Stimulated activated CD8-positive, alpha-beta memory T cell treated with anti-CD3 and anti-CD28 coated beads, Interleukin-12 subunit alpha, Interleukin-12 subunit beta, amount 100 ng/mL, for 1 hour (primary cell): ENCODE measurements at places on chromosomes 1 and 21.

DNA sequence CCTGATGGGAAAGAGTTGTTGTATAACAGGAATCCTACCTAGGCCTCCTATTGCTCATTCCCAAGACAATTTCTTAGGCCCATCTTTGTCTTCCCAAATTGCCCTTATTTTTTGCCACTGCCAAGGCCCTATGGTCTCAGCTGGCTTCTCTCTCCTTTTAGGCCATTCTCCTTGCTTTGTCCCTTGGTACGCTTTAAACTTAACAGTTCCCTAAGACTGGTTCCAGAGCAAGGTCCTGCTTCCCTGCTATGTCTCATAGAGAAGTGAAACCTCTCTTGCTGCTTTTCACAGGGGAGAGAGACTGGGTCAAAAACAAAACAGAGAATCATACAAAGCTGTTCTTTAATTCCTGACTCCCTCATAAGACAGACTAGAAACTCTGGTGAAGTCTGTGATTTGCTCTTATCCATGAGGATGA is 77.1 kb downstream of the XCL2 start:
- no peak for DNase-seq

DNA sequence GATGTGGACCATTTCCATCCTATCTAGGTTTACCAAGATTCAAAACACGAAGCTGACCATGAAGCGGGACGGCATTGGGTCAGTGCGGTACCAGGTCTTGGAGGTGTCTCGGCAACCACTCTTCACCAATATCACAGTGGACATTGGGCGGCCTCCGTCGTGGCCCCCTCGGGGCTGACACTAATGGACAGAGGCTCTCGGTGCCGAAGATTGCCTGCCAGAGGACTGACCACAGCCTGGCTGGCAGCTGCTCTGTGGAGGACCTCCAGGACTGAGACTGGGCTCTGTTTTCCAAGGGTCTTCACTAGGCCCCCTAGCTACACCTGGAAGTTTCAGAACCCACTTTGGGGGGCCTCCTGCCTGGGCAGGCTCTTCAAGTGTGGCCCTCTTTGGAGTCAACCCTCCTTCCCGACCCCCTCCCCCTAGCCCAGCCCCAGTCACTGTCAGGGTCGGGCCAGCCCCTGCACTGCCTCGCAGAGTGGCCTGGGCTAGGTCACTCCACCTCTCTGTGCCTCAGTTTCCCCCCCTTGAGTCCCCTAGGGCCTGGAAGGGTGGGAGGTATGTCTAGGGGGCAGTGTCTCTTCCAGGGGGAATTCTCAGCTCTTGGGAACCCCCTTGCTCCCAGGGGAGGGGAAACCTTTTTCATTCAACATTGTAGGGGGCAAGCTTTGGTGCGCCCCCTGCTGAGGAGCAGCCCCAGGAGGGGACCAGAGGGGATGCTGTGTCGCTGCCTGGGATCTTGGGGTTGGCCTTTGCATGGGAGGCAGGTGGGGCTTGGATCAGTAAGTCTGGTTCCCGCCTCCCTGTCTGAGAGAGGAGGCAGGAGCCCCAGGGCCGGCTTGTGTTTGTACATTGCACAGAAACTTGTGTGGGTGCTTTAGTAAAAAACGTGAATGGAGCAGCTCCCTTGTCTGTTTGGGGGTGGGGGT is 864 bp upstream of the CCDC24 start:
- DNase-seq = no peak

DNA sequence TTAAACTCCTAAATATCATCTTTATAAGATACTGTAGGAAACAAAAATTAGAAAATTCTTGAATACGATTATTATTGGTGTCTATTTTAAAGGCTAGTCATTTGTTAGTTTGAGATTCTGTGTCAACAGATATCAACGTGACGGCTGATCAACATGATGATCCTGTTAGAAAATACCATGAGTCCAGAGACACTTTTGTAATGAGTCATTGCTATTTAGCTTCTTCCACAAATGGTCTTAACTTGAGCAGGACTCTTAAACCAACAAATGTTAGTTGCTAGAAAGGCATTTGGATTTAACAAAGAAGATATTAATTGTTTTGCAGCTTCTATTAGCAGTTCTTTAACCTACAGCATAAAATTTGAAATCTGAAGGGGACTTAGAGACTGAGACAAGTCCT is 131.2 kb downstream of the TGFB2 start:
- DNase-seq = no peak

DNA sequence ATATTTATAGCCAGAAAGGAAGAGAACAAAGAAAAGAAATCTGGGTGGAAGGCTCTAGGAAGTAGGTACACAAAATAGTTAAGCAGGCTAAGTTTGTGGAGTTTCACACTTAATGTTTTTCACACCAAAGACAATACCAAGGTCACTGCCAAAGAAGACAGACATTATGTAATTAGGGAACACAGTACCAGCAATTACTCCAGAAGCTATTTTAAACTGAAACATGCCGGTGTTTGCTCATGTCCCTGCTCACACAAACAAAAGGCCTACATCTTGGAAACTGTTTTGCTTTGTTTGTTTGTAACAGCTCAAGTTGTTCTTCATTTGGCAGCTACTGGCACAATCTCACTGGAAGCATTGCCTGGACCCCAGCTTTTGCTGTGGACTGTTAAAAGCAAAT is 88.5 kb upstream of the DAB1 start:
- DNase-seq = no peak

DNA sequence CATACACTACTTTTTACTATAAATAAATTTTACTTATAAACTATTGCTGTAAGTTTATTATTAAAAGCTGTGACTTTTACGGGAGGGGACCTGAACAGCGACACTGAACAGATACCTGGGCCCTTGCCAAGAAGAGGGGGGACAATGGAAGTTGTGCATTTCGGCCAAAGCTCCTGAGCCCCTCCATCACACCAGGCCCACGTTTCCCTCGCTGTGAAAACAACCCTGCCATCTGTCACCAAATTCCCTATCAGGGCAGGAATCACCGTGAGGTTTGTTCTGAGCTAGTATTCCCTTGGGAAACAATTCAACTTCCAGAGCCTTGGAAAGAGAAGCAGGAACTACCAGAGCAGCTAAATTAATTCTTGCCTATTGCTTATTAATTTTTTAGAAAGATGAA is 37.0 kb downstream of the VTCN1 start:
- DNase-seq = no peak

GRCh38 chr1:170041423-170042192 is 32.9 kb downstream of the KIFAP3 start:
- DNase-seq = no peak

DNA sequence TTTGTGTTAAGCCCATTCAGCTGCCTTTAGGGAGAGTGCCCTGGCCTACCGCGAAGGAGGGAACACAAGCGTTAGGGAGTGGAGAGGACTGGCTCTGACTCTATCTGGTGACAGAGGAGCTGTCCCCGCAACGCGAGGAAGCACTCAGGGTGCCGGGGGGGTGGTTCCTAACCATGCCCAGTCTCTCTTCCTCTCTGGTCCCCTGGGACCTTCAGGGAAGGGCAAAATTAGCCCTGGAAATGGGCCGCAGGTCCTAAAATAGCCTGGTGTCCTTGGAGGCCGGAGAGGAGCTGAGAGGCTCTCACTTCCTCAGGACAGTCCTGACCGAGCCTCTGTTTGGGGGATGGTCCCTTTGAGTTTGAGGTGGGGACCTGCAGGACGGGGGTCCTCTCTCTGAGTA is 5.8 kb downstream of the SLC45A1 start:
- DNase-seq = no peak

GRCh38 chr1:91611483-91611917 is 110.8 kb downstream of the CDC7 start:
- DNase-seq = no peak

- no peak for DNase-seq
Measured at GRCh38 chr1:70093250-70093975, 112.0 kb downstream of the LRRC40 start.

DNA sequence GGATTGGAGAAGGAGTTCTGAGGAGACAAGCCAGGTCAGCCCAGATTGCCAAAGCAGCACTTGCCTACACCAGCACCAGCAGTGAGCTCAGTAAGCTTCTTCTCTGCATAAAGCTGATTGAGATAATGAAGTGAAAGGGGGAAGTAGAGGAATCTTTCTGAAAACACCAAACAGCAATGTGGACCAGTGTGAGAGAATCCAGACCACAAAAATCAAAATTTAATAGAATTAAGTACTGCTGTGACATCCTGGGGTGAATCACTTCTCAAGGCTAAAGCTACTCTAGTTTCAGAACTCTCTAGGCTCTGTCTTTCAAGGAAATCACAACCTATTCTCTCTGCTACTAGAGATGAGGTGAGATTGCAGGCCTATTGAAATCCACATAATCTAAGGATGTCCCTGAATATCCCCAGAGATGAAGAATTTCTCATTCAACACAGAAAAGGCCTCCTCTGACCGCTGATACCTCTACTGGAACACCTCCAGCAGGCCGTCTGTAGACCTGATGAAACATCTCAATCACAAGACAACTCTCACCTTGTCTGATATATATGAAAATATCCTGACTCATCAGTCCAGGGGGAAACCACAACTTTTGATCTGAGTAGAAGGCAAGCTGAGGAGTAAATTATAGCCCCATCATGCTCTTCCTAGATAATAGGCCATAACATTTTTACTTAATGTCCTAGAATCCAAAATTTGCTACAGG is at the start of gene FCRL4:
Gene FCRL4 (minus strand): TSS at position 127 of the 709 bp plus-strand sequence. CDS start 141 bp downstream, outside the sequence.
- DNase-seq = no peak

- DNase-seq = no peak
Measured at GRCh38 chr1:210344706-210345105, 16.0 kb downstream of the HHAT start.

- no peak for DNase-seq
Measured at GRCh38 chr1:185284116-185284515, 32.9 kb downstream of the IVNS1ABP start.

DNA sequence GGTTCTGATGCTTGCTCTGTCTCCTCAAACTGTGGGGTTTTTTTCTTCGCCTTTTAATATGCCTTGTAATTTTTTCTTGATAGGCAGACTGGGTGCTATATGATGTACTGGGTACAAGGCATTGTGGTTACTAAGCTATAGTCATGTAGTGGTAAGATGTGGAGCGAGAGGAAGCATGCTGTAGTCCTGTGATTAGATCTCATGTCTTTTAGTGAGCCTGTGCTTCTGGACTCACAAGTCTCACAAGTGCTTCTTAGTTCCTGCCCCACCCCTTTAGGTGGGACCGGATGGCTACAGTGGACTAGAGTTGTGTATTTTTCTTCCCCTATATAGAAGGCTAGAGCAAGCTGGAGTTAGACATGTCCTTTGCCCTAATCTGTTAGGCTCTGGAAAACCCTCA is 178.7 kb downstream of the DNM3 start:
- DNase-seq = no peak

DNA sequence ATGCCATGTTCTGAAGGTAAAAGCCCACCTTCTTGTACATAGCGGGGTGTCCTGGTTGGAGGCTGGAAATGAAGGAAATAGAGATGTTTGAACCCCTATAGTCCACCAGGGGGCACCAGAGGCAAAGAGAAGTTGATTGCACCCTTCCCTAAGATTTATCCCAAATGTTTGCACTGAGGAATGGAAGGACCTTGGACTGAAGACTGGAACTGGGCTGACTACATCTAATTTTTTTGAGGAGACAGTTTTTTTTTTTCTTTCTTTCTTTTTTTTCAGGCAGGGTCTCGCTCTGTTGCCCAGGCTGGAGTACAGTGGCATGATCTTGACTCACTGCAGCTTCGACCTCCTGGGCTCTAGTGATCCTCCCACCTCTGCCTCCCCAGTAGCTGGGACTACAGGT is 55.3 kb upstream of the EIF4G3 start:
- DNase-seq = peak; percentile 18

- no peak for DNase-seq
Measured at GRCh38 chr21:44329971-44330681, 9.1 kb downstream of the CFAP410 start.

- no peak for DNase-seq
Measured at GRCh38 chr1:16164213-16165072, 8.6 kb upstream of the EPHA2 start.

DNA sequence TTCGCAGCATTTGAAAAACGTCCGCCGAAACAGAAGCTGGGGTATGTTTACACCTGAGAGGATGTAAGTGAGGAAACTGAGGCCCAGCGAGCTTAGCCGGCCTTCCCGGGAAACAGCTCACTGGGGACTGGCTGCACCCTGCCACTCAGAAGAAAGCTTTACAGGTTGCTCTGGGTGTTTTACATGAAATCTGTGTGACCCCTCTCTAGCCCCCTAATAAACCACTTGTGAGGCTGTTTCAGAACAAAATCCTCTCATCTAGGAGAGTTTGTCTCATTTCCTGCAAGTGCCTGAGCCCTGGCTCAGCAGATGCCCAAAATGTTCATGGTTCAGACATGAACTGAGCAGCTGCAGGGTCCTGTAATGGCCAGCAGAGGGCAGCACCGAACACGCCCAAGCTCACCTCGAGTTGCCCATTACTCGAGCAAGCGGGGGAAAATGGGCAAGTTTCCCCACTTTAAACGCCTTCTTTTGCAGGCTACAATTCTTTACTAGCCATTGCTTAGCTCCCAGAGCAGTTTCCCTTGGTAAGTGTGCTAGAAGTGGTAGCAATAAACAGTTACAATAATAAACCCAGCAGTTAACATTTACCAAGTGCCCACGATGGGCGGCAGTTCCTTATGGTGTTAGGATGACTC is 76.4 kb downstream of the FHAD1 start:
- DNase-seq = peak; percentile 57

DNA sequence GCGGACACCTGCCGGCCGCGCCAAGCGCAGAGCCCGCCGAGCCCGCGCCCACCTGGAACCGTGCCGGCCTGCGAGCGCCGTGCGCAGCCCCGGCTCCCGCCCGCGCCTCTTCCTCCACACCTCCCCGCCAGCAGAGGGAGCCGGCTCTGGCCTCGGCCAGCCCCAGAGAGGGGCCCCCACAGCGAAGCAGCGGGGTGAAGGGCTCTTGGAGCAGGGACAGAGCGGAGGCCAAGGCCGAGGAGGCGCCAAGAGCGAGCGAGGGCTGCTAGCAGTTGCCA is 50.1 kb upstream of the KRTAP19-8 start:
- no peak for DNase-seq

DNA sequence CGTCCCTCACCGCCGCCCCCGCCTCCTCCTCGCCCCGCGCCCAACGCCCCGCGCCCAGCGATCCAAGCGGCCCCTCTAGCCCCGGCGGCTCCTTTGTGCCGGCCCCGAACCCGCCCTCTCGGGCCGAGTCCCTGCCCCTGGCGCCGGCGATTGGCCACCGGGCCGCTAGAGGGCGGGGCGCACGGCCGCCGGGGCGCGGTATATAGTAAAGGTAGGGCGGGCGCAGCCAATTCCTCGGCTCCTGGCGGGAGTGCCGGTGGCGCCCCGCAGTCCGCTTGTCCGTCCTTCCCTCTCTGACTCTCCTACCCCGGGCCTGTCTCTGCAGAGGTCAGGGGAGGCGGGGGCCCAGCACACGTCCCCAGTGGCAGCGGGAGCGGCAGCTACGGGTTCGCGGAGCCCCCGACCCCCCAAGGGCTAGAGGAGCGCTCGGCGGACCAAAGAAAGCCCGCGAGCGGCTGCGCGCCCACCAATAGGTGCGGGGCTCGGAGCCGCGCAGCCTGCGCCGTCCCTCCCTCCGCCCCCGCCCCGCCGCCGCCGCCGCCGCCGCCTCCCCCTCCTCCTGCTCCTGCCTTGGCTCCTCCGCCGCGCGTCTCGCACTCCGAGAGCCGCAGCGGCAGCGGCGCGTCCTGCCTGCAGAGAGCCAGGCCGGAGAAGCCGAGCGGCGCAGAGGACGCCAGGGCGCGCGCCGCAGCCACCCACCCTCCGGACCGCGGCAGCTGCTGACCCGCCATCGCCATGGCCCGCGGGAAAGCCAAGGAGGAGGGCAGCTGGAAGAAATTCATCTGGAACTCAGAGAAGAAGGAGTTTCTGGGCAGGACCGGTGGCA is at the start of gene ATP1B1:
Gene ATP1B1 (plus strand): TSS at position 596 of the 826 bp plus-strand sequence. CDS start 140 bp downstream, at position 736.
- DNase-seq = peak; percentile 68

GRCh38 chr1:3283849-3284248 is 170.6 kb upstream of the ARHGEF16 start:
- DNase-seq = no peak
